Stimulated activated CD8-positive, alpha-beta memory T cell treated with anti-CD3 and anti-CD28 coated beads, Interleukin-15, amount 100 ng/mL, for 4 hours (primary cell): ENCODE measurements at places on chromosomes 12 and 14.

GRCh38 chr12:116159175-116159574 lies 118.3 kb downstream of the MED13L start:
- no peak for DNase-seq

DNA sequence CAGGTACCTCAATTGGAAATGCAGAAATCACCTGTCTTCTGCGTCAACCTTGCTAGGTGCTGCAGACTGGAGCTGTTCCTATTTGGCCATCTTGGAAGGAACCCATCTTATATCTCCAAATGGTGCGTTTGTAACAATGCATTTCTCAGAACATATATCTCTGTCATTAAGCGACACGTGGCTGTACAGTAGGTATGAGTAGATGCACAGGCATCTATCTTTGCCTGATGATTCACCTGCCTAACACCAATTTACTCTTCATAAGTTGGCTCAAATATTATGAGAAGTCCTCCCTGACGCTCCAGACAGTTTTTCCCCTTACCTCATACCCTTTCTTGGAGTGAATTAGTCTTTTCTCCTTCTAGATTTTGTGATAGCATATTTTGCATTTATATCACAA lies 44.2 kb downstream of the GPR137C start:
- no peak for DNase-seq

DNA sequence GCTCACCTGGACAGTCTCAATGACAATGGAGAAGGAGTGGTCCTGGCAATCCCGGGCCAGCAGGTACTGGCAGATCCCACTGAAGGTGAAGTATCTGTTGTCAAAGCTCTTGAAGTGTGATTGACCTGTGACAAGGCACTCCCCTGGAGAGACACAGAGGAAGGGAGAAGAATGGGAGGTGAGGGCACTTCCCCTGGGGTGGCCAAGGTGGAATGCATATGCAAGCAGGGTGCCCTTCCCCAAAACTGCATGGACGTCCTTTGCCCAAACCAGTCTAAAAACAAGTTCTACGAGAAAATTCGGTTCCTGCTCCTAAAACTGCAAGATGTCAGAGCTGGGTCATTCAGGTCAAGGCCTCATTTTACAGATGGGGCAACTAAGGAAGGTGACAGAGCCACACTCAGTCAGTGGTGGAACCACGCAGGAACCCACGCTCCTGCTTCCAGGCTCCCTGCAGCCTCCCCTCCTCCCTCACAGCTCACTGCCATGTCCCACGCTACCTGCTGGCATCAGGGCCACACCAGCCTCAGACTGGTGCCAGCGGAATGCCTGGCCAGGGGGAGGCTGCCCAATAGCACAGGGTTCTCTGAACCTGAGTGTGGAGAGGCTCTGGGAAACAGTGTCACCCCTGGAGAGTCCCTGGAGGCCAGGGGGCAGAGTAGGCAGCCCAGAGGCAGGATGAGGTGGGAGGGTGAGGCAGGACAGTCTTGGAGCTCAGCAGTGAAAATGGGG lies 59.2 kb downstream of the VWF start:
- DNase-seq, result no peak

DNA sequence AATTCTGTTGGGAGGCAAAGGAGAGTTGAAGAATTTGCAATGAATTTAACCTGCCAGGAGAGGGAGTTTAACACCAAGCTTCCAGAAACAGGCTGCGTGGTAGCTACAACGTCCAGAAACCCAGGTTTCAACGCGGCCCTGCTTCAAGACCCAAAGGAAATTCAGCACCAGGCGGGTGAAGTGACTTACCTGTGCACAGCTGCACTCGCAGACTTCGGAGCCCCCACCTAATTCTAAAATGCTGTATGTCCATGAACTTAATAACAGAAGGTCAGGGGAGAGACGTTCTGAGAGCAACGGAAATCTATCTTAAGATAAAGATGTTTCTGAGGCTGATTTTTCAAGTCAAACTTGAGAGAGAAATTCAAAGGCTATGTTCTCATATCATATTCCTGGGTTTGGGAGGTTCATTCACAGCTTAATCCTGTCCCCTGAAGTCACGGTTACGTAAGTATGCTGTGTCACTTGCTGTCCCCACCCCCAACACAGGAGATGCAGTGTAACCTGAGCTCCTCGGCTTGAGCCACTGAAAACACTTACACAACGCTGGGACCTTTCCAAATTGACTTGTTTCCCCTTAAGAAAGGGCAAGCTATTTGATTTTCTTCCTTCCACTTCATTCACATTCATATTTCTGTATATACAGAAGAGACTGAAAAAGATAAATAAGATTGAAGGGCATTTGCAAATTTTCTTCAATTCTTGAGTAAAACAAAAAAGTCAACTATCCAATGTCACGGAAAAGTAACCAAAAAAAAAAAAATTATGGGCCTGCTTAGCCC lies 22.7 kb downstream of the CLIP1 start:
- no peak for DNase-seq

DNA sequence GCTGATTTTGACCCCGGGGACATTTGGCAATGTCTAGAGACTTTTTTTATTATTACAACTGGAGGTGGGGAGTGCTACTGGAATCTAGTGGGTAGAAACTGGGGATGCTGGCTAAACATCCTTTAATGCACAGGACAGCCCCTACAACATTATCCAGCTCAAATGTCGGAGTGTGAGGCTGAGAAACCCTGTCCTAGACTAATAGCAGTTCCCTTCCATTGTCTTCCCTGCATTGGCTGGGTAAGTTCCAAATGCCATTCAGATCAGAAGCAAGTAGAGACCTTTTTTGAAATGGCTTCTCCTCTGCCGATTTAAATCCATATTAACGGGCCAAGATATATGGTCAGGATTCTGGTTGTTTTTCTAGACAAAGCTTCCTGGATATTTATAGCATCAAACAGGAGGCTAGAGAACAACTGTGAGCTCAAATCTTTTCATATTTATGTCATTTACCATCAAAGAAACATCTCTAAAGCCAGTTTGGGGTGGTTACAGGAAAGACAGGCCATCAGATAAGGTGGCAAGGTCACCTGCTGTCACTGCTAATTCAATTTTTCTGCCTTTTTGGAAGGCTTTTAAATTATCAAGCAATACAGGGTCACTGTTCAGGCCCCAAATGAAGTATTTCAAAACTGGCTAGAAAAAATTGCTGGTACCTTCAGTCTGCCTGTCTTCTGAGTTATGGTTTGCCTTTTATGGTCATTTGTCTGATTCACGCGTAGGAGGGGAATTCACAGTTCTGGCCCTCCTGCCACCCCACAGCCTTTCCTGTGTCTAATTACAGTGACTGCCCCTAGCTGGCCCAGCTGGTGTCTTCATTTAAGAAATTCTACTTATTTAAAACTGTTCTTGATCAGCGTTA lies 20.1 kb upstream of the AKAP5 start:
- DNase-seq, result peak; percentile 20

DNA sequence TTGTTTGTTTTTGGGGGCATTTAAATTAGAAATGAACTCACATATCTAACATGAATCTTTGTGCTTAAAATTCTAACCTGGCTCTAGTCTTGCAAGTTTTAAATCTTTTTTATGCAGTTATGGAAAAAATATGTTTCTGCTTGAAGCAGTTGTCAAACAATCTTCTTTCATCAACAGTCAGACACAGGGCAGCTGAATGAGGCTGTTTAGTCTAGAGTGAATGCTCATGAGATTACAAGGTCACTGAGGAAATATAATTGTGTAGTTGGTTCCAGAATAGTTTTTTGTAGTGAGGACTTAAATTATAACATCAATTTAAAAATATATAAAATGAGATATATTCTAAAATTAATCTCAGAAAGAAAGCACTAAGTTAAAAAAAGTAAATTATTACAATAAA lies 76.5 kb downstream of the TRMT5 start:
- no peak for DNase-seq

GRCh38 chr12:2759733-2760132 lies 35.0 kb upstream of the FKBP4 start:
- no peak for DNase-seq

- DNase-seq, result no peak
These were observed 59.5 kb downstream of the VEZT start for GRCh38 chr12:95277139-95277538.

DNA sequence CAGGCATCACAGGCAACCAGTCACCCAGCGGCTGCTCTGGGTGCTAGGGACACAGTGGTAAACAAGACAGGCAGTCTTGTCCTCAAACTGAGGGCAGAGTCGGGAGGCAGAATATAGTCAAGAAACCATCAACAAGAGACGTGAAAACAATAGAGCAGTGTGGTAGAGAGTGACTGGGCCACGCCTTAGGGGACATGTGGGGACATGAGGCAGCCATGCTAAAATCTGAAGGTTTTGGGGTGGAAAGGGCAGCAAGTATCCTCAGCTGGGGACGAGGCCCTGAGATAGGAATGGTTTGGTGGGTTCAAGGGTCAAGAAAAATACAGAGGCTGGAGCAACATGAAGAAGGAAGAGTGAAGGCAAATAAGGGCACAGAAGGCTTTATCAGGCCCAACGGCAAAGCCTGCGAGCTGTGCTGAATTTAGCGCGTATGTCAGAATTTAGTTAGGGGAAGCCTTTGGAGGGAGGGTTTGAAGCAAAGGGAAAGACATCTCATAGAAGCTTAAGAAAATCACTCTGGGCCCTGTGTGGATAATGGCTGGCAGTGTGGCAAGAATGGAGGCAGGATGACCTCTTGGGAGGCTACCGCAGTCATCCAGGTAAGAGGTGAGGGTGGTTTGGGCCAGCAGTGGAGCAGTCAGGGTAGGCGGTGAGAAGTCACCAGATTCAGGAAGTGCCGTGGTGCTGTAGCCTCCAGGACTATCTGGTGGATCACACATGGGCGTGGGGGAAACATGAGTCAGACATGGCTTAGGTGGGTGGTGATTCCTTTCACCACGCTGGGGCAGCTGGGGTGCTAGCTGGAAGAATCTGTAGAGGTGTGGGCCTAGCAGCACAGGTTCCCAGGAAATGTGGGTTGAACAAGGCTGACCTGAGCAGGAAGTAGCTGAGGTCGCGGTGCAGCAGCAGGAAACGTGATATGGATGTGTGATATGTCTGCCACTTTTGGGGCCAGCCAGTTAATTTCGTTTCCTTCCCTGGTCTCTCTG lies 3.0 kb downstream of the EVL start:
- peak; percentile 92 for DNase-seq

GRCh38 chr12:14417715-14418114 lies 52.2 kb downstream of the ATF7IP start:
- no peak for DNase-seq

GRCh38 chr14:61505815-61506809 lies 184.7 kb downstream of the PRKCH start:
- DNase-seq, result no peak

- DNase-seq, result no peak
These were observed 74.0 kb downstream of the PDE3A start for GRCh38 chr12:20442322-20442721.

- DNase-seq, result no peak
These were observed 21.2 kb downstream of the PEX5 start for GRCh38 chr12:7210642-7211151.

- no peak for DNase-seq
These were observed 48.9 kb upstream of the BTG1 start for GRCh38 chr12:92194561-92194960.

DNA sequence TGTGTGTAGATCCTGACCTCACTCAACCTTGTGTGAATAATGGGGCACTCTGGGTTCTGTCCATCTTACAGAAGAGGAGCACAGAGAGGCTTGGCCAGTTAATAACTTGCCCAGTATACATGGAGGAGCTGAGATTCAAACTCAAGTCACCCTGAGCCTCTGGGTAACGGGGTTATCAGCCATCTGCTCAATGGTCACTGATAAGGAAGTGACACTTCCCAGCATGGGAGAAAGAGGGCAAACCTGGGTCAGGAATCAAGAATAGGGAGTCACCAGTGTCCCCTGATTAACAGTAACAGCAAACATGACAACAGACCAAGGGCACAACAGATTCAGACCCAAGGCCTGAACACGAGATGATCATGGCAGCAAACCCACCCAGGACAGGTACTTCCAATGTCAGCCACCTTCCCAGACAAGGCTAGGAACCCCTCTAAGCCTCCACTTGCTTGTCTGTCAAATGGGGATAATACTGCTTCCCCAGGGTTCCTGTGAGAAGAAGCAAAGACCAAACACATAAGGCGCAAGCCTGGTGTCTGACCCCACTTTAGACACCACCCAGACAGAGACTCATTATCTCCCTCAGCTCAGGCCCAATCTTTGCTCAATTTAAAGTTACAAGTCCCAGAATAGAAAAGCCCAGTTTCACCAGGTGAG lies 3.6 kb downstream of the CCDC85C start:
- DNase-seq, result no peak

GRCh38 chr14:68961781-68962584 lies 17.1 kb downstream of the ACTN1 start:
- DNase-seq, result no peak

DNA sequence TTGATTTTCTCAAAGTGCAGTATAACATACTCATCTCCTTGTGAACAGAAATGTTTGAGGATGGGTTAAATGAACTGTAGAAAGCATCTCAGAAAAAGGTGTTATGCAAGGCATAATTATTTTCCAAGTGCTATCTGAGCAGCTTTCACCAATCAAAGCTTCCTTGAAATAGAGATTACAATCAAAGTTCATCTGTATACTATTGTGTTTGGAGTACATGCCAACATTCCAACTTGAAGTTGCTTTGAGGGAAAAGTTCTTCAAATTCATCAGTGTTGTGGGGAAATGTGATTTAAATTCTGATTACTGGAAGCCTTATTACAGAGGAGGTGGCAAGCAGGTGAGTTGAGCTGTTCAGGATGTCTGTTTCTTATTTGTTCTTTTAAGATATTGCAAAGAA lies 68.2 kb downstream of the TMTC2 start:
- no peak for DNase-seq

- DNase-seq, result no peak
These were observed 7.4 kb downstream of the CDKN1B start for GRCh38 chr12:12724421-12725085.

- DNase-seq, result no peak
These were observed 115.0 kb downstream of the PCNX1 start for GRCh38 chr14:71022012-71022869.

DNA sequence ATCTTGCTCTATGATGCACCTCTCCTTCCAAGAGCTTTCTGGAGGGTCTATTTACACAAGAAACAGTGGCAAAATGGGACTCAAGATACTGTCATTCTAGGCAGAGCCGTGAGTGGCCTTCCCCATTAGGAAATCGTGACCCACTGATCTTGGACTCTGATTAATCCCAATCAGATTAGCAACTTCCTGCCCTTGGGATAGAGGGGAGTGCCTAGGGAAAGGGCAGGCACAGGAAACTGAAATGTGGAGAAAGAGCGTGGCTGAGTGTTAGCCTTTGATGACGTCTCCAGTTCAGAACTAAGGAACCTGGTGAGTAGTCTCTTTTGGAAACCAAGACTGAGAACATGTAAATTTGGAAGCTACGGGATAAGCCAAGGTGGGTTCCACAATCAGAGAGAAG lies 76.1 kb downstream of the NUAK1 start:
- no peak for DNase-seq

DNA sequence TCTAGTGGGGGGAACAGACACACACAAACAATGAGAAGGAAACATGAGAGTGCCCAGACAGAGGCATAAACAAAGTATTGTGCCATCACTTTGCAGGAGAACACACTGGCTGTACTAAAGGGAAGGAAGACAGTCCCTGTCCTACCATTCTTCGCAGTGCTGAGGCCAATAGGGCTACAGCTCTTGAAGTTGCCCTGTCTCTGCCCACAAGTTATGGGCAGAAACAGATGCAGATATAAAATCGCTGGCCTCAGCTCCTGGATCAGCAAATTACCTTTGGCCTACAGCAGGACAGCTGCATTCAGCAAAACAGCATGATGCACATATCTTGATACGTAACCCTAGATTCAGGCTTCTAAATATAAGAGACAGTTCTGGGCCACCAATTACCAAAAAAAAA lies 23.0 kb upstream of the PRKAB1 start:
- DNase-seq, result no peak
